ENCODE measurements at places on chromosomes 16 and 17.

GRCh38 chr16:270381-271255 is 5.1 kb downstream of the RGS11 start:
- no peak for DNase-seq

GRCh38 chr17:42548070-42548837 is 4.5 kb upstream of the HSD17B1 start:
- DNase-seq: no peak

- no peak for DNase-seq
Observed at GRCh38 chr16:14333361-14333760, 262.2 kb downstream of the MRTFB start.

DNA sequence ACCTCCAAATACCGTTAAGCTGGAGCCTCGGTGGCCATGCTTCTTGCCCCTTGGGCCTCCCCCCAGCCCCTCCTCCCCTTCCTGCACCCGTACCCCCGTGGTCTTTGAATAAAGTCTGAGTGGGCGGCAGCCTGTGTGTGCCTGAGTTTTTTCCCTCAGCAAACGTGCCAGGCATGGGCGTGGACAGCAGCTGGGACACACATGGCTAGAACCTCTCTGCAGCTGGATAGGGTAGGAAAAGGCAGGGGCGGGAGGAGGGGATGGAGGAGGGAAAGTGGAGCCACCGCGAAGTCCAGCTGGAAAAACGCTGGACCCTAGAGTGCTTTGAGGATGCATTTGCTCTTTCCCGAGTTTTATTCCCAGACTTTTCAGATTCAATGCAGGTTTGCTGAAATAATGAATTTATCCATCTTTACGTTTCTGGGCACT is 928 bp downstream of the HBA1 start:
- no peak for DNase-seq
